ENCODE measurements at places on chromosomes 1 and 21.
A peak's percentile ranks its signal among the peaks of the same experiment; 100 is the strongest.

GRCh38 chr1:230149751-230150584 lies 82.9 kb downstream of the GALNT2 start:
- peak; percentile 76 for DNase-seq

GRCh38 chr1:88016947-88017346 lies 667.1 kb upstream of the PKN2 start:
- no peak for DNase-seq

DNA sequence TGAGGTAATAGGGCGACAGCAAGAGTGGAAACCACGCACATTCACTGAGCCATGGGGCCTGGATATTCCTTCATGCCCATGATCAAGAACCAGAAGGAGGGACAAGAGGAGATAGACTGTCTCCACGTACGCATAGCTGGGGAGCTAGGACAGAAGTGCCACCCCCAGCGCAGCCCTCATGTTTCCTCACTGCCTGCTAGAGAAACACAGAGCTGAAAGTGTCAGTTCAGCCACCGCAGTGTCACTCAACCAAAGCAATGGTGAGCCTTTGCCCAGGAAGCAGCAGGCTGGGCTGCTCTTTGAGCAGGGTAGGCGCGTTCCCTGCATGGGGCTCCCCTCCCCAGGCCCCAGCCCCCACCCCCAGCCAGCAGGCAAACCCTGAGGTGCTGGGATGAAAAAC lies 68.5 kb downstream of the STUM start:
- no peak for DNase-seq

GRCh38 chr1:204544321-204544720 lies 28.1 kb downstream of the MDM4 start:
- no peak for DNase-seq

DNA sequence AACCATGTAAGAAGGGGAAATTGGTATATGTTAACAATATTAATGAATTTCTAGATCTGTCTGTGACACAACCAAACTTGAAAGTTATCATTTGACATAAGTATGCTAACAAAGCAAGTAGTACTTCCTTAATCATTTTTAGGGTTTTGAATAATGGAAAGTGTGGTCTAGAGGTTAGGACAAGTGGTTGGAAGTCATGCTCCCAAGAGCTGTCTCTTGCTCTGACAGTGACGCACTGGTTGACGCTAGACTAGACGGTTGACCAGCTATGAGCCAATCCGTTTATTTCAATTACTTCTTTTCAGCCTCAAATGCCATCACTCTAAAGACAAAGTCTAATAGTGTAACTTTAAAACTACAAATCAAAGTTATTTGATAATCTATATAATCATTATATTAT lies 20.7 kb upstream of the RGS1 start:
- DNase-seq = no peak

DNA sequence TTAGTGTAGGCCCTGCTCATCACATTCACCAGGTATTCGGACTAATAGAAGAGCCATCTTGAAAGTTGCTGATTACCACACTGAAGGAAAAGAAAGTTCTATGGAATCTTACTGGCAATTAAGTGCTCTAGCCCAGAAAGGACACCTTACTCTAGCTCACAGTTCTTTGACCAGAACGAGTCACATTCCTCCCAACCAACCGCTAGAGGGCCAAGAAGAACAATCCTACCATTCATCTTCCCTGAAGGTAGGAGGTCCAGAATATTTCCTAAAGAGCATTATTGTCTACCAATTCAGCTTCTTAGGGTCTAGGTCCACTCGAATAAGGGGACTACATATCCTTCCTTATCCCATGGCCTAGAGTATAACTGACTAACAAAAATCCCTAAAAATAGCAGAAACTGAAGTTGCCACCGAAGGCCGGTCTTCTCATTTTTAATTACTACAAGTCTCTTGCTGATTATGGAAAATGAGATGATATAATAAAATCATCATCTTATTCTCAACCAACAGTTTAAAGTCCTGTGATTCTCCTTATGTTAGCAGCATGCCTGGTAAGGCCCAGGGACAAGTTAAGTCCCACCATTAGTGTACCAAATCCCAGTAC lies 2.7 kb upstream of the FMO1 start:
- DNase-seq = peak; percentile 49

DNA sequence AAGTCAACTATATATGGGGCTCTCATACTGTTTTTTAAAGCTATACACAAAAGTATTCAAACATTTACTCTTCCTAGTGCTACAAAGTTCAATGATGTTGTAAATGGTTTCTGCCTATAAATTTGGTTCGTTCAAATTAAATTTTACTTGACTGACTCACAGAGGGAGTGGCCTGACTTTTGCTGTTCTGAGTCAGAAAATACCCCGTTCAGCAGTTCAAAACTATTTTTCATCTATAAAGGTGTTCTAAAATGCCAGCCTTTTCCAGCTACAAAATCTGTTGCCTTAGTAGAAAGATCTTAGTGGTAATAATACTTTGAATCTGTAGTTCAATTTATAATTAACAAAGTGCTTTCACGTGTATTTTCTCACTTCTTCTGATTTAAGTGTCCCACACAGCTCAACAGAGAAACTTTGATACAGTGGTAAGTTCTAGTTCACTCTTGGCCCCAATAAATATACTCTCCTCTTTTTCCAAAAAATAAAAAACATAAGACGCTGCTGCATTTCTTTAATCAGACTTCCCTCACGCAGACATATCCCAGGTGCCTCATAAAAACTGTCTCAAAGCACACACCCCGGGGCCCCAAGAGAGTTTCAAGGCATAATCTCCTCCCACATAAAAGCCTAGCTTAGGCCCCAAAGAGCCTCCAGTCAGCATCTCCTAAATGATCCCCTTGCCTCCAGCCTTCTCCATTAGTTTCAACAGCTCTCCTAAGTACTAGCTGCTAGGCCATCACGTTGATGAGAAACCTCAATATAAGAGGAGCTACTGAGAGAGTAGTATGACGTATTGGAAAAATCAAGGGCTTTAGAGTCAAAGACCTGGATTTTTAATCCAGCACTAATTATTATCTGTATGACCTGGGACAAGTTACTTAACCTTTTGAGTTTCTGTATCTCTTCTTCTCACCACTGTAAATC lies 3.2 kb downstream of the PTP4A2 start:
- DNase-seq = no peak

DNA sequence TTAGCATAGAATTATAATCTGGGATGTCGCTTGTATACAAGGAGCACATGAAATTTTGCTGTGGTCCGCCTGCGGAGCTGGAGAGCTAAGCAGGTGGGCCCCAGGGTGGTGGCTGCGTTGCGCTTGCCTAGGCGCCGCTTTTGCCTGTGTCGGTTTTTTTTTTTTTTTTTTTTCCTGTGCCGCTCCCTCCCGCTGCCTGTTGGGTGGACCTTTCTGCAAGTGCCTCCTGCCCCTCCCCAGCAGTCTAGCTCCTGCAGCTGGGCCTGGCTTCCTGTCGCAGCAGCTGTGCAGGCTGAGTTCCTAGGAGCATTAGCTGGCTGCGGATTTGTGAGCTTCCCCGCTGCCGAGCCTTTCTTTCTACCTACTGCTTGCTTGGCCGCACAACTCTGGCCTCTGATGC lies 20.6 kb downstream of the PYHIN1 start:
- peak; percentile 81 for DNase-seq

- no peak for DNase-seq
Measured at GRCh38 chr1:25111706-25112105, 120.6 kb downstream of the SYF2 start.

- DNase-seq = no peak
Measured at GRCh38 chr1:181386340-181386739, 97.0 kb upstream of the CACNA1E start.

DNA sequence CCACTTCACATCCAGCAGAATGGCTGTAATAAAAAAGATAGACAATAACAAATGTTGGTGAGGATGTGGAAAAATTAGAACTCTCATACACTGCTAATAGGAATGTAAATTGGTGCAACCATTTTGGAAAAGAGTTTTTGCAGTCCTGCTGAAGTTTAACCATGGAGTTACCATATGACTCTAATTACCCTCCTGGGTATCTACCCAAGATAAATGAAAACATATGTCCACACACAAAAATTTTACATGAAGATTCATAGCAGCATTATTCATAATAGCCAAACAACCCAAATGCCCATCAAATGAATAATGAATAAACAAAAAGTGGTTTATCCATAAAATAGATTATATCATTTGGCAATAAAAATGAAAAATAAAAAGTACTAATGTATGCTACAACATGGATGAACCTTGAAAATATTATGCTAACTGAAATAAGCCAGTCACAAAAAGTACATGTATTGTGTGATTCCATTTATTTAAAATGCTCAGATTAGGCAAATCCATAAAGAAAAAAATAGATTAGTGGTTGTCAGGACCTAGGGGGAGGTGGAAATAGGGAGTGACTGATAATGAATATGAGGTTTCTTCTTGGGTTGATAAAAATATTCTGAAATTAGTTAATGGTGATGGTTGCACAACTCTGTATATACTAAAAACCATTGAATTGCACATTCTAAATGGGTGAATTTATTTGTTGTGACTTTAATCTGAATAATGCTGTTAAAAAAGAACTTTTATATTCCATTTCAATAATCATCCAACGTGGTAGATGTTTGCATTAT lies 26.4 kb downstream of the C4BPA start:
- no peak for DNase-seq

DNA sequence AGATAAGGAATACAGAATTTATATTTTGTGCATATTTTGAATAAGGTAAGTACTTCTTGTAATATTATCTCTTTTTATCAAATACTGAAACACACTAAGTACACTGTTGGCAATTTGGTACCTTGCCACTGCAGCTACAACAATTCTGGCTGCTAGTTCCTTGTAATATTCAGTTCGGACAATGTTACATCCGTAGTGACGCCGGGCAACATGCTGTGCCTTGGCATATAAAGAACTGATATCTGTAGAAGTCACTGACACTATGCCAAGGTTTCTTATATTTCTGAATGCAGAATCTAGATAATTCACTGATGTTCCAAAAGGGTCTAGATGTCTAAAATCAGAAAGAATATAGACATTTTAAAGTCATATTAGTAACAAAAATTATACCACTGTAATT lies 17.5 kb downstream of the TRMT1L start:
- DNase-seq = no peak

DNA sequence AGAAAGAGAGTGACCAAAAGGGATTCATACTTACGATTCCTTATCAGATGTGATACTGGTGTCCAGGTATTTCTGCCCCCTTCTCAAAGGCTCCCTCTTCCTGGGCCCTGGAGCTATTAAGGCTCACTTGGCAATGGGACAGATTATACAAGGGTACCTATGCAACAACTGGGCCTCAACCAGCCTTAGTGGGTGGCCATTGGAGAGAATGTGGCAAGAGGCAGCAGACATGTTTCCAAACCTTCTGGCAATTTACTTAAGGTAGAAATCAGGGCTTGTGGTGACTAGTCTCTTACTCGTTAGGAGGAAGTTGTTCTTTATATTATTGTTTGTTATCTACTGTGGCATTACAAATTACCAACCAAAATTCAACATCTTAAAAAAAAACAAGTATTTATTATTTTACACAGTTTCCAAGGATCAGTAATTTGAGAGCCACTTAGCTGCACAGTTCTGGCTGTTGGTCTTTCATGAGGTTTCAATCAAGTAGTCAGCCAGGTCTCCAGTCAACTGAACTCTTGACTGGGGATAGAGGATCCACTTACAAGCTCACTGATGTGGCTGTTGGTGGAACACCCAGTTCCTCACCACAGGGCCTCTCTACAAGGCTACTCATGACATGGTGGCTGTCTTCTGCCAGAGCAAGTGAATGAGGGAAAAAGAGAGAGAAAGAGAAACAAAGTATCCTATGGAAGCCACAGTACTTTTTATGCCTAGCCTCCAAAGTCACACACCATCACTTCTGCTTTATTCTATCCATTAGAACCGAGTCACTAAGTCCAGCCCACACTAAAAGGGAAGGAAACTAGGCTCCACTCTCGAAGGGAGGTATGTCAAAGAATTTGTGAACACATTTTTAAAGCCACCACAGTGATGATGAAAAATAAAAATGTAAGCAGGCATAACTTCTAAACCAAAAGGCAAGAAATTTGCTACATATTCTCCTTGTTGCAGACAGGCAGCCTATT lies 10.7 kb downstream of the ZNF648 start:
- DNase-seq = no peak

- no peak for DNase-seq
Measured at GRCh38 chr1:3702990-3703728, 49.1 kb upstream of the CCDC27 start.

GRCh38 chr1:34696230-34696629 lies 58.6 kb upstream of the GJB5 start:
- no peak for DNase-seq

DNA sequence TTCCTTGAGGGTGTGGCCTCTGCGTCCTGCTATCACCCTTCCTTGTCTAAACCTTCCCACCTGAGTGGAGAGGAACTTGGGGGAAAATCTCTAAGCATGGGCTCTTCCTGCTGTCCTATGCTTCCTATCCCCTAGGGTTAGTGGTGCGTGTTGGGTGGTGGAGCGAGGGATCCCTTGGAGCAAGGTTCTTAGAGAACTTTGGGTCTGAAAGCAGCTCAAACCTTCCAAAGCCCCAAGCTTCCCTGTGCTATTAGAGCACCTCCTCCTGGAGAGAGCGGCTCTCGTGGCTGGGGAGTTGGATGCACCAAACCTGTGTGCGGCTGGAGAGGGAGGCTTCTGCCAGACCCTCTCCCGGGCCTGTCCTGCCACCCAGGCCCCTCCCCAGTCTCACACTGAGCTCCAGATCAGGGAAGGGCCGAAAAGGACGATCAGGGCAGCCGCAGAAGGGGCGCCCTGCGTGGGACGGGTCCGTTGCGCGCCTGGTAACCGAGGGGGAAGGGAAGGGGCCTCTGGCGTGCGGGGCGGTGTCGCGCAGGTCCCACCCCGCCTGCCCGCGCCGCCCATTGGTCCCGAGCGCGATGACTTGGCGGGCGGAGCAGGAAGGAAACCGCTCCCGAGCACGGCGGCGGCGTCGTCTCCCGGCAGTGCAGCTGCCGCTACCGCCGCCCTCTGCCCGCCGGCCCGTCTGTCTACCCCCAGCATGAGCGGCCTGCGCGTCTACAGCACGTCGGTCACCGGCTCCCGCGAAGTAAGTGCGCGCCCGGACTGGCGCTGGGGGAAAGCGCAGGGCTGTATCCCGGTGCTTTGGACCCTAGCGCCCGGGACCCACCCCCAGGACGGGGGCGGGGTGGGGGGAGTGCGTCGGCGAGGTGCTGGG lies at the start of gene SH3BGRL3:
TSS of gene SH3BGRL3 (plus strand) at position 631 of the 877 bp plus-strand sequence. CDS start at position 701, 70 bp downstream.
- DNase-seq = peak; percentile 84

- DNase-seq = no peak
Measured at GRCh38 chr21:45818904-45819285, 162.7 kb upstream of the COL6A1 start.

GRCh38 chr21:25872271-25872670 lies 137.5 kb downstream of the GABPA start:
- no peak for DNase-seq

Measured in NCI-H510A treated with DMSO at 0.1 percent for 48 hours (cell line).